Urothelium cell line (cell line): ENCODE measurements at places on chromosomes 3 and 15.

DNA sequence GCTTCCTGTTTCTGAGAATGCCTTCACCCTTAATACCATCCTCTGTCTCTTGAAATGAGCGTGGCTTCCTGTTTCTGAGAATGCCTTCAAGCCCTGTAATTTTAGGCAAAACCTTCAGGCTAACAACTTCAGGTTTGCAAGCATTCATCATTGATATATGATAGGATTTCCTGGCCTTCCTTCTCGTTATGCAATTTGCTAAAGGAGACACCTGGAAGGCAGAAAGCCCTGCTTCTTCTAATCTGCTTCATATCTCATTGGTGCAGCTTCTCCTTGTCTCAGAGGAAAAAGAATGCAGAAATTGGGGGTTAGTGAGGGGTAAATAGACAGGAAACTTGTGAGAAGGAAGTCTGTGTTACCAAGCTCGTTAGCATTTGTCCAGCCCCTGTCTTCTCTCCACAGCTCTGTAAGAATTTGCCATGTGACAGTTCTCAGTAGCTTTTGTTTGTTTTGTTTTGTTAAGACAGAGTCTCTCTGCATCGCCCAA, 7.3 kb downstream of the ARL6IP5 start:
- DNase-seq: no peak

DNA sequence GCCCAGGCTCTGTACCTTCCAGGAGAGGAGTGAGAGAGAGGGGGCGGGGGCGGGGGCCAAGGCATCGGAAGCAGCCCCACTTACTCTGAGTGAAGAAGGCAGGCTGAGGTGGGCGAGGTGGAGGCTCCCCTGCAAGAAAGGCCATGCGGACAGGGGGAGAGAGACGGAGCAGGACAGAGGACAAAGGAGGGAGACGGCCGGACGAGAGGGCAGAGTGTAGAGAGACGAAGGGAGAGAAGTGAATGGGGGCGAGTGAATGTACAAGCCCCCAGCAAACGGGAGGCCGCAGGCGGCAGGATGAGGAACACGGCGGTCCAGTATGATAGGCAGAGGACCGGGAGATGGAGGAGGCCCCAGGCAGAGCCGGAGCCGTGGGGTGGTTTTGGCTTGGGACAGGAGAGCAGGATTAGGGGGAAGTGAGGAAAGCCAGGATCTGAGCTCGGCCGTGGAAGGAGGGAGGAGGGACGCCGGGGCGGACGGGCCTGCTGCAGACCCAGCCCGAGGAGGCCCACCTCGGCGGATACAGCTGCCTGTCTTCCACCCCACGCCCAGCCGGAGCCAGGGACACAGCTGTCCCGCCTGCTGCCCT, 38.8 kb downstream of the TNK2 start:
- no peak for DNase-seq

DNA sequence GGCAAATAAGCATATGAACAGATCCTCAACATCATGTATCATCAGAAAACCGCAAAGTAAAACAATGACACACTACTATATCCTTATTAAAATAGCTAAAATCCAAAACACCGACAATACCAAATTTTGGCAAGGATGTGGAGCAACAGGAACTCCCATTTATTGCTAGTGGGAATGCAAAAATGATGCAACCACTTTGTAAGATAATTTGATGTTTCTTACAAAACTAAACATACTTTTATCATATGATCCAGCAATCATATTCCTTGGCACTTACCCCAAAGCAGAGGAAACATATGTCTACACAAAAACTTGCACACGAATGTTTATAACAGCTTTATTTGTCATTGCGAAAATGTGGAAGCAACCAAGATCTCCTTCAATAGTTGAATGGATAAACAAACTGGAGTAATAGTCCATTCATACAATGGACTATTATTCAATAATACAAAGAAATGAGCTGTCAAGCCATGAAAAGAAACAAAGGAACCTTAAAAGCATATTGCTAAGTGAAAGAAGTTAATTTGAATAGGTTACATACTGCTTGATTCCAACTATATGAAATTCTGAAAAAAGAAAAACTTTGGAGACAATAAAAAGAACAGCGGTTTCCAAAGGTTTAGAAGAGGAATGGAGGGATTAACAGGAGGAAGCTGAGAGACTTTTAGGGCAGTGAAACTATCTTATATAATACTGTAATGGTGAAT, 172.0 kb downstream of the VPS13C start:
- DNase-seq: no peak

DNA sequence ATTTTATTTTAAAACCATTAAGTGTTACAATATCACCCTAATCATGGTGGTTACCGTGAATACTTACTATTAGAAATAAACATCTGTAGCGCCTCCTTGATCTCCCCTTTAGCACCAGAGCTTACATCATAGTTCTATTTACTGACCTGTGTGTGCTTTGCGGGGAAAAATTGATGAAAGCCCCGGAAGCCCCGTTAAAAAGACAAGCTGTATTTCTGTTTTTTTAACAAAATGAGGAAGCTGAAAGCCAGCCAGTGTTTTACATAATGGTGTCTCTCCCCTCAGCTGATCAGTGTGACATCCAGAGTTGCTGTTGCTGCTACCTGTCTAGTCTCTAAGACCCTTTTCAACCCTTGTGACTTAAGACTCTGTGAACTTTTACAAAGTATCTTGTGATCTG, 100.8 kb downstream of the OPA1 start:
- DNase-seq: no peak

DNA sequence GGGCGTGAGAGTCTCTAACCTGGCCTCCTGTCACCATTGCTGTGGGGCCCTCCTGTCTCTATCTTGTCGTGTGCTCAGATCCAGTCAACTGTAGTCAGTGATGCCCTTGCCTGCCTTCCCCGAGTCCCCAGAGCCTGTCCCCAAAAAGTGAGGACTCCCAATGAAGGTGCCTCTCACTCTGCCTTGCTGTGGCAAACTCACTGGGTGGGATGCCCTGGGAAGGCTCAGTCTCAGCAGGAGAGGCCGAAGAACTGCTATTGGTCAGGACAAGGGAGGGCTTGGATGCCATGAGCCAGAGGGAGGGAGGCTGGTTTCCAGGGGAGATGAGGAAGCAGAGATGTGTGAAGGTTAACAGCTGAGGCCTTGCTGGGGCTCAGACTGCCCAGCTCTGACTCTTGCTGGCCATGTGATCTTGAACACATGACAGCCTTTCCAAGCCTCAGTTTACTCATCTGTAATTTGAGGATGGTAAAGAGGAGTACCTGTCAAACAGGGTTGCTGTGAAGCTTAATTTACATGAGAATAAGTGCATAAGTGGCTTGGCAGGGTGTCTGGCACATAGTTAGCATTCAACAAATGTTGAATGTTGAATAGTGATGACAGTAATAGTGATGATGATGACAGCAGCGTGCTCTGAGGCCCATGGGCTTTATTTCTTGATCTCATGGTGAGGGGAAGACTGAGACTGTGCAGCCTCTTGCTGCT, 8.2 kb downstream of the KY start:
- no peak for DNase-seq

GRCh38 chr3:77063423-77063822, 23.5 kb downstream of the ROBO2 start:
- DNase-seq: no peak

GRCh38 chr3:104614564-104614963, 752.1 kb upstream of the ALCAM start:
- no peak for DNase-seq

DNA sequence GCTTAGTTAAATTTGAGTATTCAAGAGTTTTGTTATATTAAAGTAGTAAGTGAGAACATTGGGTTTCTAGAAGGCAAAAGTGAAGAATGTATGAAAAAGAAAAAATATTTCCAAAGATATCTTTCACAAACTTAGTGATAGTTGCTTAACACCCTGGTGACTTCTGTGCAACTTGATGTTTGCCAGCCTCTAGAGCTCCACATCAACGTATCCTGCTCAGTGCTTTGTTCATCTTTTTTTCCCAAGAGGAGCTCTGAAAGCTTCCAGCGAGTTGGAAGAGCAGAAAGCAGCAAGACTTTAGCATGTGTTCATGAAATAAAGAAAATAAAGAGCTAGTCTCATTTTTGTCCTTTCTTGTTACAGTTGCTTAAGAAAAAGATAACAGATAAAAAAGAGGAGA, 225.5 kb downstream of the GRM7 start:
- DNase-seq: no peak
